IPS DF 6.9 (cell line): ENCODE measurements at places on chromosomes 1 and 21.

DNA sequence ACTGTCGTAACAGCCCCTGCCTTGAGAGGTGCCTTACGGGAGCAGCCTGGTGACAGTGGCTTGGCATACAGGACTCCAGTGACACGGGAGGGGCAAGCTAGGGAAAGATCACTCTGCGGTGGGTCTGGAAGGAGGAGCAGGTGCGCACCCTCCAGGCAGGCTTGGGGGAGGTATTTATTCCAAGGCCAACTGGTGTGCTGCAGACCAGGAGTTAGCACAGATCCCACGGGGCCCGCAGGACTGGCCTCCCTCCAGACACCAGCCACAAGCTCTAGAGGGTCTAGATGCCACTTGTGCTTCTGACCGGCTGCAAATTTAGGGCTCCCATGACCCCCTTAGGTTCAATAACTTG, 22.1 kb downstream of the PSEN2 start:
- no peak for DNase-seq

- no peak for DNase-seq
Measured at GRCh38 chr1:105310063-105310462, 1560.4 kb downstream of the AMY1C start.

DNA sequence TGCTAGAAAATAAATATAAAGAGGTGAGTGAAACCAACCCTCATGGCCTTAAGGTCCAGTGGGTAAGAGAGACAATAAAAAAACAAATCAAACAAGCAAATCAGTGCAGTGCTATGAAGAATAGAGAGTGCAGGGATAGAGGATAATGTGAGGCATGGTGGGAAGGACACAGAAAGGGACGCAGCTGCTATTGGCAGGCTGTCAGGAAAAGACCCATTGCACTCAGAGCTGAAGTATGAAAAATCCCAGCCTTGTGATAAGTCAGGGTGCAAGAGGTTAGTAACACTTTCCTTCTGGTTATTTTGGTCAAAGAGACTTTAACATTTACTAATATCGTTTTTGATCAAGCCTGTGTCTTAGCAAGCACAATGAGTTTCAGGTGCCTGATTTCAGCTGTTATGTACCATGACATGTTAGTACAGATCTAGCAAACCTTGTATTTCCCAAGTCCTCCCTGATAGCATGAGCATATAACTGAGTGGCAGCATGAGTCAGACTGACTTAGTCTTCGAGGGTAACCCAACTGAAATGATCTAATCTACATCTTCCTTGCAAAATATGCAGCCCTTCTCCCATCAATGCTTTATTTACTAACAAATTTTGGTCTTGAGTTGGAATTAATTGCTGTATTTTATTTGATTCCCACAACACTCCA, 31.7 kb downstream of the CHML start:
- no peak for DNase-seq

- no peak for DNase-seq
Measured at GRCh38 chr1:231192620-231193163, 30.8 kb downstream of the TRIM67 start.

- DNase-seq = no peak
Measured at GRCh38 chr1:147605591-147605990, 64.3 kb downstream of the BCL9 start.

DNA sequence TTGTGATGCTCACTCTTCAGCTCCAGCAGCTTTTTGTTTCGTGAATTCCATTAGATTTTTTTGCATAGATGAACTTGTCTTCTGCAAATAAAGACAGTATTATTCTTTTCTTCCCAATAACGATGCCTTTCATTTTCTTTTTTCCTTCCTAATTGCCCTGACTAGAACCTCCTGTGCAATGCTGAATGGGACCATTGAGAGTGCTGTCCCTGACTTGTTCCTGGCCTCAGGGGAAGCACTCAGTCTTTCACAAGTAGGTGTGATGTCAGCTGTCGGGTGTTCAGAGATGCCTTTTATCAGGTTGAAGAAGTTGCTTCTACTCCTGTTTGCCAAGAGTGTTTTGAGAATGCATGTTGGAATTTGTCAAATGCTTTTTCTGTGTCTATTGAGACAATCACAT, 64.3 kb upstream of the ADARB1 start:
- no peak for DNase-seq

DNA sequence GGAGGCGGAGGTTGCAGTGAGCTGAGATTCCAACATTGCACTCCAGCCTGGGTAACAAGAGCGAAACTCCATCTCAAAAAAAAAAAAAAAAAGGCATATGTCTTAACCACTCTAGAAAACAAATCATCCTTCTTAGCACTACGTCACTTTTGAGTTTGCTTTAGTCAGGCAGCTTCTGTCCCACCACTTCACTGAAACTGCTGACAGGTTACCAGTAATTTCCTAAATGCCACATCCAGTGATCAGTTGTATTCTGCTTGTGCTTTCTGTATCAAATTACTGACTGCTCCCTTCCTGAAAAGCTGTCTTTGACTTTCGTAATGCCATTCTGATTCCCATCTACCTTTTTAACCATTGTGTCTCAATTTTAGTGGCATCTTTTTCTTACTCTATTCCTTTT, 21.7 kb downstream of the RCOR3 start:
- DNase-seq = no peak

GRCh38 chr21:37367336-37367702, 746 bp downstream of the DYRK1A start:
- no peak for DNase-seq

GRCh38 chr1:155073377-155074242, 5.0 kb upstream of the EFNA3 start:
- DNase-seq = no peak

- no peak for DNase-seq
Measured at GRCh38 chr1:214927796-214928195, 154.7 kb upstream of the KCNK2 start.

DNA sequence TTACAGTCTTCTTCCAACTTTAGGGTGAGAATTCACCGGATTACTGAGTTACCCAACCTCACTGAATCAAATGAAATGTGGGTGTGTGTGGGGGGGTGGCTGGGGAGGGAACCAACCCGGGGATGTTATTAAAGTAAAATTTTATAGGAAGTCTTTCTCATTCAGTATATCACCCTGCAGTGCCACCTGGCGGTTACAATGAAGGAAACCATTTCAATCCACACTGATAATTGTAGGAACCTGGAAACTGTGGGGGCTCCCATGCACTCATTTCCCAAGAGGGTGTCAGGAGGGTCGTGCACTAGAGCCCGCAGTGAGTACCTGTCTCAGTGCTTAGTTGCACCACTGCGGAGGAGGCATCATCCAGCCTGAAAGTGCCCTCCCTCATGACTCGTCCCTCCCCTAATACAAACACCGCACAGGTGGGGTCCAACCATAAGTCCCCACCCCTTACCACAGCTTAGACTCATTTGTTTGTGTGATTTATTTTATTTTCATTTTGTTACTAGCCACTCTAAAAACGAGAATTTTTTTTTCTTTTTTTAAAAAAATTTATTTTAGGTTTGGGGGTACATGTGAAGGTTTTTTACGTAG, 29.1 kb upstream of the IGSF5 start:
- DNase-seq = no peak

- DNase-seq = no peak
Measured at GRCh38 chr1:226782845-226783601, 43.9 kb upstream of the ITPKB start.

DNA sequence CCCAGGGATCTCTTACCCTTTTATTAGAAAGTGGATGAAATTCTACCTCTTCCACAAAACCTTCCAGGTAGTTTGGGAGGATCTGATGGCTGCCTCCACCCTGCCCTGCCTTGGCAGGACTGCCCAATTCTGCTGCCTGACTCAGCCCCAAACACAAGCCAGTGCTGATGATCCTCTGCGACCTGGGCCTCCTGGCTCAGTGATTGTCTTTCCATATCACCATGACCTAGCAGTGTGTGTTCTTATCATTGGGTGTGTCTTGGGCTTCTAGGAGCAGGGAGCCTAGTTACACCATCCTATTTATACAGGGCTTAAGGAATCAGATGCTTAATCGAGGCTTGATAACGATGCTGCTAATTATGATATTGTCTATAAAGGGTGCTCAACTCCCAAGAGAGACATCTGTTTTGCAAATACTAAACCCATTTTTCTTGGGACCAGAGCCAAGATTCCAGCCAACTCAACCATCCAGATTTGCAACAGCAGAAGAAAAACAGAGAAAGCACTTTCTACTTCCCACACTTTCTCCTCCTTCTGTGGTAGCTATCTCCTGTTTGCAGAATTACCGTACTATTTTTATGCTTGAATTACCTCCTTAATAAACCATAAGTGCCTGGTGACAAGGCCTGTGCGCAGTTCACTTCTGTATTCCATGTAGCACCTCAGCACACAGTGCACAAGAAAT, 36.5 kb upstream of the KIF21B start:
- DNase-seq = no peak
